Uterus (tissue), 4 donors: ENCODE measurements at places on chromosomes 13 and 19.

DNA sequence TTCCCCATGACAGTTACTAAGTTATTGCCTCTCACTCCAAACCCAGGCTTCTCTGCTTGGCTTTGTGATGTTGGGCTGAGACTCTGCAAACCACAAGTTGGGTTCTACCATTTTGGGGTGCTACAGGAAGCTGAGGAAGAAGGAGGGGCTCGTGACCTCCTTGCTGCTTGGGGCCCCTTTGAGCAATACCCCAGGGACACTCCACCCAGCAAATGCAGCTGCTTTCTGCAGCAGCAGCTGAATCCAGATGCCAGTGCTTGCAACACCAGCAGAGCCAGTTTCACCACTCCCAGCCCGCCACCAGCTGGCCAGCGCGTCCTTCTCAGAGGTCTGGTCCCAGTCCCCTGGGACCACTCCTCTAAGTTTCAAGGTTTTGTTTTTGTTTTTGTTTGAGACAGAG is 22.0 kb upstream of the UBAC2 start:
- DNase-seq: no peak

GRCh38 chr19:50551715-50552187 is 16.5 kb downstream of the LRRC4B start:
- DNase-seq: no peak

DNA sequence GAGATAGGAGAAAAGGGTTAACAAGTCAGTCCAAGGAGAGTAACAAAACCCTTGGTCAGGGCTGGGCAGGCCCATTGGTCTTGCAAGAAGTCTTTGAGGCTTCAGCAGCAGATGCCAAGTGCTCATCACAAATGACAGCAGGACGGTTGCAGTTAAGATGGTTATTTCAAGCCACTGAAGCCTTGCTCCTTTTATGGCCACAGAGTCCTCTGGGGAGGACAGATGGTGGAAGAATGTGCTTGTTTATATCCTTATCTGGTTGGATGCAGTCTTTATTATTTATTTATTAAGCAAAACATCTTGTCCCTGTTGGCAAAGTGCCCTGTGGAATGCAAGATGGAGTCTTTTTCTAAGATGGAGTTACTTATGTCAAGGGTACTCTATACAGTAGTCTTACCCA is 19.2 kb upstream of the ZNF331 start:
- no peak for DNase-seq

- DNase-seq: no peak
Measured at GRCh38 chr13:95660981-95661581, 15.9 kb upstream of the DNAJC3 start.

GRCh38 chr13:94968040-94968756 is 255.9 kb upstream of the SOX21 start:
- no peak for DNase-seq

- no peak for DNase-seq
Measured at GRCh38 chr13:23987331-23987894, 90.1 kb upstream of the C1QTNF9B start.

- no peak for DNase-seq
Measured at GRCh38 chr19:7000333-7000732, 20.9 kb downstream of the MBD3L2B start.

DNA sequence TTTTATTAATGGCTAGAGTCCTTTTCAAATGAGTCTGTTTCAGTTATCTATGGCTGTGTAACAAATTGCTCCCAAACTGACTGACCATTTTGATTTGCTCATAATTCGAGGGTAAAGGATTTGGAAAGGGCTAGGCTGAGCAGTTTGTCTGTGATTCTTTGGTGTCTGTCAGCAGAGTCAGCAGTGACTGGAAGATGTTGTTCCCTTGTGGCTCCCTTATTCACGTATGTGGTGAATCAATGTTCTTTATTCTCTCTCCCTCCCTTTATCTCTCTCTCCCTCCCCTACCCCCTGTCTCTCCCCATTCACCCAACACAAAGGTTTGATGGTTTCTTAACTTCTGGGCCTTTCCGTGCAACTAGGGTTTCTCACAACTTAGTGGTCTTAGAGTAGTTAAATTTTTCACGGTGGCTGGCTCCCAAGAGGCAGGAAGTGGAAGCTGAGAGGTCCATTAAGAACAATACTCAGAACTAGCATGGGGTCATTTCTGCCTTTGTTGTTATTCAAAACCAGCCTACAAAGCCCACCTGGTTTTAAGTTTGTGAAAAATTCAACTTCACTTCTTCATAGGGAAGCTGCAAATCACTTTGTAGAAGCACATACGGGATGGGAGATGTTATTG is 772.5 kb upstream of the SLITRK1 start:
- no peak for DNase-seq

DNA sequence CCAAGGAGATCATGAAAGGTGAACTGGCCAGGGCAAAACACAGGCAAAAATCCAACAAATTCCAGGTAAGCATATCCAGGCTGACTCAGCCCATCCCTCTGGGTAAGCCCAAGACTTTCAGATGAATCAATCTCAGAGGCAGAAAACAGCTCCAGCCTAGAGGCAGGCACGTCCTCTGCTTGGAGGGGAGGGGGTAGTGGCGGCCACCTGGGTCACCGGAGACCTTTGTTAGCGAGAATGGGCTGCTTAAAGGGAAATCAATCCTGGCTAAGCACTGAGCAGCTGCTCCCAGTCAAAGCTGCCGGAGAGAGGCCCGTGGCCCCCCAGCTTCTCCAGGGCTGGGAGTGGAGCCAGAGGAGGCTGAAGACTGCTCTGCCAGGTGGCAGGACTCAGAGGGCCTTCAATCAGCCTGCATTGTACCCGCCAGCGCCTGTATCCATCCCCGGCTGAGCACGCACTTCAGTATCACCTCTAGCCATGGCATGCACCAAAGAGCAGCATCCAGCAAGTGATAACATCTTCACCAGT is 48.2 kb downstream of the PIN1 start:
- no peak for DNase-seq

GRCh38 chr19:18158467-18158866 is 5.5 kb downstream of the PIK3R2 start:
- DNase-seq: no peak

GRCh38 chr13:33543631-33544265 is 258.2 kb upstream of the STARD13 start:
- DNase-seq: no peak

DNA sequence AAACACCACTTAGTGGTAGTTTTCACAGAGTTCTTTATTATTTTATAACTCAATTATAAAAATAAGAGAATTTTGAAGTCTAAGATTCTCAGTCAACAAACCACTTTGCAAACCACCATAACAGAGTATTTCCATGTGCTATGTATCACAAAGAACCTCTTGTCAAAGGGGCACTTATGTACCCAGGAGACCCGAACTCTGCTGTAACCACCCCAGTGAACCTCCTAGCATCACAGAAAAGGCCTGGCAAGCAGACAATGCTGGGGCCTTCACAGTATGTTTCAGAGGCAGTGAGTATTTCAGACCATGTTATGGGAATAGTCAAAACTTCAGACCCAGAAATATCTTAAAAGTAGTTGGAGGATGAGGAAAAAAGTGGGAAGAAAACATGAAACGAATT is 714.1 kb downstream of the EFNB2 start:
- no peak for DNase-seq

DNA sequence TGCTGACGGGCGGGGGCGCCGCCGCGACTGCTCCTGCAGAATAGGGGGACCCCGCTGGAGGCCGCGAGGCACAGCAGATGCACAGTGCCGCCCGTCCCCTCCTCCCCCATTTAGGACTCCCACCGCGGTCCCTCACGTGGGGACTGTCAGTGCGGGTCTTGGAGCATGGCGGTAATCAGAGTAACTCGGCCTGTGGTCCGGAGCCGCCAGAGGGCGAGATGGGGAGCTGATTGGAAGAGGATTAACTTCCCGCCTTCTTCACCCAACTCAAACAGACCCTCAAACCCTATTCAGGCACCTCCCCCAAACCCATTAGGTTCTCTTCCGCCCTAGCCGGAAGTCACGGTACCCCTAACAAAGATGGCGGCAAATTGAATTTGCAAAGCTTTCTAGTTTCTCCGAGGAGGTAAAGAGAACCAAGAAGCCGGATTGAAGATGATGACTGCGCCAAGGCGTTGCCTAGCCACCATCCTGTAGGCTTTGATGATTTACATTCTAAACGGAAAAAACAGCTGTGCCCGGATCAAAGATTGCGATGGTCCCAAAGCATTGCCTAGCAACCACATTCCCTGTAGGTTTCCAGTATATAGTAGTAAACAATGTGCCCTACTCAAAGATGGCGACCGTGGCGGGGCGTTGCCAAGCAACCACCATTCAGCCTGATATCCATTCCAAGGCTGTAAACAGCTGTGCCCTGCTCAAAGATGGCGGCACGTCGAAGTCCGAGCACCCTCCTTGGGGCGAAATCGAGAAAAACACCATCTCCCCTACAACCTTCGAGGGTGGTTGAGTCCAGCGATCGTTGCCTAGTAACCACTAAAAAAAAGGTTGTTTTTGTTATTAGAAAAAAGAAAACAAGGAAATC is at the start of gene FUZ:
FUZ (minus strand) TSS at position 296 of the 865 bp plus-strand sequence; CDS start at position 110, 186 bp downstream.
- DNase-seq: peak; percentile 98

DNA sequence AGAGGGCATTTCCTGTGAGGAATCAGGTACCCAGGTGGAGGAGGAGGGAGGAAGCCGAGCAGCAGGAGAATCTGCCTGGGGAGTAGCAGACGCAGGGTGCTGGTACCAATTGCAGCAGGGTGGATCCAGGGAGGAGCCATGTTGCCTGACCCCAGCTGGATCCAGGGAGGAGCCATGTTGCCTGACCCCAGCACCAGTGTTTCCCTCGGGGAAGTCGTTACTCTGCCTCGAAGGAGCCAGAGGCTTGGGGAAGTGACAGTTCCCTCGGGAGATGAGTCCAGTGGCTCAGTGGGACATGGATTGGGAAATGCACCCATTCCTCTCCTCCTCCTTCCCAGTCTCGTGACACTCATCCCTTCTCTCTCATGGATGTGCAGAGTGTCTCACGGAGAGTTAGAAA is 31.5 kb downstream of the LAIR2 start:
- no peak for DNase-seq

GRCh38 chr19:11291991-11292390 is 4.0 kb upstream of the TSPAN16 start:
- no peak for DNase-seq

- DNase-seq: no peak
Measured at GRCh38 chr13:89786531-89786930, 1561.0 kb upstream of the MIR17HG start.

DNA sequence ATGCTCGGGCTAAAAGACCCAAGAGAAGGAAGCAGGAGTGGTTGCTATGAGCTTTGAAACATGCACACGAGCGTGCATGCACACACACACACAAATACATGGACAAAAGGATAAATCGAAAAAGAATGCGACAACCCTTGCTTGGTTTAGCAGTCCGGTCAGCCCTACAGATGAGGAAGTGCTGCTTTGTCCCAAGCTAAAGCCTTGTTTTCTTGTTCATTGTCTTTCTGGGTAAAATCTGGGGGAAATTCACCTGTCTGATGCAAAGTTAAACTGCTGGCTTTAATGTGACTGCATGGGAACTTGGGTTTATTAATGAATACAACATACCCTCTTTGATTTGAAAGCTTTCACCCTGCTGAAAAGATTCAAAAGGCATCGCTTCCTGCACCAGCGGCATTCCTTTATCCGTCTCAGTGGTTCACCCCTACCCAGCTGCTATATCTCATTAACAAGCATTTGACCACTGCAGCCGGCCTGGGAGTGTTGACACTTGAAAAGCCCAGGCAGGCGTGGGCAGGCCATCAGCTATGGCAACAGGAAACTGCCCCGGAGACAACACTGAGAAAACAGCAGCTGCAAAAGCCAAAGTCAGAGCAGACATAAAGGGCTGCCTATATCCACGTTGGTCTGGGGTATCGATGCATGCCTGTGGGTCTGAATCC is 301.7 kb downstream of the NDFIP2 start:
- no peak for DNase-seq

GRCh38 chr19:43467730-43468129 is 2.3 kb upstream of the LYPD3 start:
- no peak for DNase-seq

- DNase-seq: no peak
Measured at GRCh38 chr13:49622174-49622946, 5.9 kb upstream of the ARL11 start.

GRCh38 chr13:106961216-106961615 is 393.3 kb upstream of the ARGLU1 start:
- DNase-seq: no peak

- DNase-seq: peak; percentile 15
Measured at GRCh38 chr13:107650081-107650701, 565.1 kb downstream of the LIG4 start.

DNA sequence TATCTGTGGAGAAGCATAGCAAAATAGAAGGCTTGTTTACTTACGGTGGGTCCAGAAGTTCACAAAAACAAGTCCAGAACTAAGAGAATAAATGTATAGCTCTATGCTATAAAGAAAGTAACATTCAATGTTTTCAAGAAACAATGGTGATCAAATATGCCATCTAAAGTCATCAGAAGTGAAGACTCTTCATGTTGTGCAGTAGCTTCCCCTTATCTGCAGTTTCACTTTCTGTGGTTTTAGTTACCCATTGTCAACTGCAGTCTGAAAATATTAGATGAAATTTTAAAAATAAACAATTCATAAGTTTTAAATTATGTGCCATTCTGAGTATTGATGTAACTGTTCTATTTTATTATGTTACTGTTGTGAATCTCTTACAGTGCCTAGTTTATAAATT is 72.5 kb downstream of the EDNRB start:
- no peak for DNase-seq

GRCh38 chr19:13460045-13460444 is 46.2 kb downstream of the CACNA1A start:
- DNase-seq: no peak

DNA sequence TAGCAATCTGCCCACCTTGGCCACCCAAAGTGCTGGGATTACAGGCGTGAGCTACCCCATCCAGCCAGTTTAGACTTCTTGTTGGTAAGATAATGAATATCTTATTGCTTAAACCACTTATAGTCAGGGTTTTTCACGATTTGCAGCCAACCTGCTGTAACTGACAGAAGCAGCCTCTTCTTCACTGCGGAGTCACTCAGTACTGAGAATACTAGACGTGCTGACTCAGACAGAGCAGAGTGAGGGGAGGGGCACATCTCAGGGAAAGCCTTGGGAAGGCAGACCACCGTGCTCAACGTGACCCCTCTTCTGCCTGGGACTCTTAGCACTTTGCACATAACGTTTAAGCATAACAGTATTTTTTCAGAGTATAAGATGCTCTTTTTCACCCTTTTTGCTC is 74.3 kb upstream of the ARHGEF7 start:
- no peak for DNase-seq

DNA sequence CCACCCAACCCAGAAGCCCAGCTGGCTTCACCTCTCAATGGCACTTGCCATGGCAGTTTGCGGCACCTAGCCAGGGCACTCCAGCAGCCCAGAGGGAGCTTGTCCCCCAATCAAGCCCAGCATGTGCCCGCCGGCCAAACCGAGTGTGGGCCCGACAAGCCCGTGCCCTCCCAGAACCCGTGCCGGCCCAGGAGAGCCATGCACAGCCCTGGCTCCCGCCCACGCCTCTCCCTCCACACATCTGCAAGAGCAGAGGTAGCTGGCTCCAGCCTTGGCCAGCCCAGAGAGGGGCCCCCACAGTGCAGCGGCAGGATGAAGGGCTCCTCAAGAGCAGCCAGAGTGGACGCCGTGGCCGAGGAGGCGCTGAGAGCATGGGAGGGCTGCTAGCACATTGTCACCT is 2278.0 kb upstream of the PCDH20 start:
- DNase-seq: no peak
